ENCODE measurements at places on chromosomes 2 and 18. TPM values are rescaled to one million over a fixed set of nuclear protein-coding genes. Genes with fewer than 3 reads are reported as not detected.

- DNase-seq = peak; percentile 66
These were observed 124.3 kb upstream of the CYP26B1 start for GRCh38 chr2:72271766-72272641.

DNA sequence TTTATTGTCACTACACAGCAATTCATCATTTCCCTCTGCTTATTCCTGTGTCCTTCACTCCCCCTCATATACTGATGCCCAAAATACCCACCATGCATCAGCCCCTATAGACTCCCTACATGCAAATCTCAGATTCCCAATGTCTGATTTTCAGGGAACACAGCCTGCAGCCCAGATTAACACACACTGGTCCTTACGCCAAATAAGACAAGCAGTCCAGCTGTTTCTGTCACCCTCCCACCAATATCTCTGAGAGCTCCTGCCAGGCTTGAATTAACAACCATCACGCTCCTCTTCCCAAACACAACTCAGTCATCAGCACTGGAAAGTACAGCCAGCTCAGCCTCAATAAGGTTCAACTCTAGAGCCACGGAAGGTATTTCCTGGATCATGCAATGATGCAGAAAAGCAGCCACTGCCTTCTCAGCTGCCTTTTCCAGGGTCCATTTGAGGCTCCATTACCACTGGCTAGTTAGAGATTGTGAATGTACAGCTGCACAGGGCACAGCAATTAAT lies 39.0 kb upstream of the SLC35F5 start:
- peak; percentile 18 for DNase-seq

GRCh38 chr2:202844656-202845055 lies 26.9 kb downstream of the ICA1L start:
- peak; percentile 48 for DNase-seq

DNA sequence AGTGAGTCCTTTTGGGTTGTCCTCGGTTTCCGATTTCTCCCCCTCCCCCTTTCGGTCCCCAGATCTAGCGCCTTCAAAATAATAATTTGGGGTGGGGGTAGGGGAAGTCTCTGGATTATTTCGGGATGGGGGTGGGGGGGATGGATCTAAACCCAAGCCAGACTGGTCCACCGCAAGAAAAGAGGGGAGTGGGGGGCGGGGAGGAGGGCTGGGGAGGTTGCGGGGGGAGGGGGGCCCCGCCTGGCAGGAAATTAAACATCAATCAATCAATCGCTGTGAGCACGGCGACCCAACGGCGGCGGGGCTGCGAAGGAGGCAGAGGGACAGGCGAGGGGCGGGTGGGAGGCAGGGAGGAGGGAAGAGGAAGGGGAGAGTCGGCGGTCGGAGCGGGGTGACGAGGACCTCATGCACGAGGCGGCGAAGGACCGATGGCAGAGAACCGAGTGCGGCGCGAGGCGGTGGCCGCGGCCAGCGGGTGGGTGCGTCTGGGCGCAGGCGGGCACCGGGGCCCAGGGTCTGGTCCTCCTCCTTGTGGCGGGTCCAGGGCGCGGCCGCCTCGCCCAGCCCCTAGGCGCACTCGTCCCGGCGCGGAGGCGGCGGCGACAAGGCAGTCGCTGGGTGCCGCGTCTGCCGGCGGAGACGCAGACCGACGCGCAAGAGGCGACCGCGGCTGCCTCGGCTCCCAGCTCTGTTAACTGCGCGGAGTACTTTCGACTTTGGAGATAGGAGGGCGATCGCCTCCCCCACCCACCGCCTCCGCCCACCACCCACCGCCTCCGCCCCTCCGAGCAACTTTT lies 468 bp upstream of the SATB2 start:
- DNase-seq = peak; percentile 47

DNA sequence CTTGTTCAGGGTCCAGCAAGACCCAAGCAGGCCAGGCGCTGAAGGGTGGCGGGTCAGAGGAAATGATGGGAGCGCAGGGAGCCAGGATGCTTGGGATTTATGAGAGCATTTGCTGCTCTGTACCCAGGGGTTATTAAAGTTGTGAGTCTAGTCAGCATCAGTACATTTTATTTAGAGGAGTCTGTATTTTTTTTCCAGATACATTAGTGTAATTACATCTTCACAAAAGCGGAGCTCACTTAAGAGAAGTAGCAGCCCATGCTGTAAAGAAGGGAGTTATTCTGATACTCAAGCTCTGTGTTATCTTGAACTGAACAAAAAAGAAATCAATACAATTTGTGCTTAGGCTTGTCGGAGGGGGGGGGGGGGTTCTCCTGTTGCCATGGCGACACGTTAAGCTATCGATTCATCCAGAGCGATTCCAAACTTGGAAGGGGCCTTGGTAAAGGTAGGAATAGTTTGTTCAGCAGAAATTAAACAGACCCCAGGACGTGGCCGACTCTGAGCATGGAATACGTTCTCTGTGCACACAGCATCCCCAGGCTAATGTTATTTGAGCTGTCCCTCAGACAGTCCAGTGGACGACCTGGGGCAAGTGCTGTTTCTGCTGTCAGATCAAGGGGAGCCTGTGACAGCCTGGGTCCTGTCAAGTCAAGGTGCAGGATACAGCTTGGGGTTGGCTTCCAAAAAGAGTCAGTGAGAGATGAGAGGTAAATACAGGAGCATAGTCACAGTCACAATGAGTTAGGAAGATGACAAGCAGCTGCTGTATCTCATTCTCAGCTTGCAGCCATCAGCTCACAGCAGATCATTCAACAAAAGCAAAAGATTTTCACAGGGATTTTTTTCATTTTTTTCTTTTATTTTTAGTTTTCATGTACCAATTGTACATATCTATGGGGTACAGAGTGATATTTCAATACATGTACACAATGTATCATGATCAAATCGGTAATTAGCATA lies 387.6 kb downstream of the DCDC2C start:
- no peak for DNase-seq

GRCh38 chr18:58051765-58052460 lies 7.9 kb downstream of the NEDD4L start:
- DNase-seq = no peak

Gene TTC31
- 29.1 TPM for total RNA-seq

Gene EN1
- 0.16 TPM for total RNA-seq

Gene MC5R
- not detected for total RNA-seq
